ENCODE measurements at places on chromosomes 7 and 10.
A peak's percentile ranks its signal among the peaks of the same experiment; 100 is the strongest.

DNA sequence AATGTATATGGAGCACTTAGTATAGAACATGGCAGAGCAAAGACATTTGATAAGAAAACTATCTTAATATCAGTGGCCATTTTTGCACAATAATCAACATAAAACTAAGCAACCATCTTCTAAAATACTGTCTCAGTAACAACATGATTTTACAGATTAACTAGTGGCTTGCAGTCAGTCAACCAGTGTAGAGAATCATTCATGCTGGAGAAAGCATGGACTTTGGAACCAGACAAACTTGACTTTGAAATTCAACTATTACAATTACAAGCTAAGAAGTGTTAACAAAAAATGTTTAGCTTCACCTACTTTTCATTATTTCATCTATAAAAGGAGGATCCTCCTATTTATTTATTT is 27.7 kb downstream of the CUBN start:
- DNase-seq = no peak

DNA sequence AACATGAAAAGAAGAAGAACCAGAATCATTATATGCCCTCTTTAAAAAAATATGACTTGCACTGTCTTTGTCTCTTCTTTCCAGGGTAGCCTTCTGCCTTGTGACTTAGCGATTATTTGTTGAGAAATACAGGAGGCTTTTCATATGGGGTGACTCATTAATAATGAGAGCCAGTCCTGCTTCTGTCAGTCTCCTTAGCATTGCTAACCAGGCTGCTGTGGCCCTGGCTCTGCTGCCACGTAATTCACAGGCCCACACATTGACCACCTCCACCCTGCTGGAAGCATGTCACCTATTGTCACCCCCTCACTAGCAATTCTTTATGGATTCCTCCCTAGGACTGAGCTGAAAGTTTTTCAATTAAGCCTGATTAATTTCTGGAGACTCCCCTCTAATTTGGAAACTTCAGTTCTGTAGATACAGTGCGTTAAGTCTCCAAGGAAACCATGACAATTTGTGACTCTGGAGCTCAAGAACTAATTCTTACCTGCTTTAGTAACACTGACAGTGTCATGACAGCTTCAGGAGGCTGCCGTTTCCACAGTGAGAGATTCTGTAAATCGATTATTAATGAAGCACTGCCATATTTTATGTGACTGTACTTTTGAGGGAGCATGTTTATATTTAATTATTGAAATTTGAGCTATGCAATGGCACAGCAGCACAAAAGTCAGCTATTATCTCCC is 267.9 kb upstream of the SP8 start:
- DNase-seq = no peak

GRCh38 chr10:29722777-29723176 is 88.0 kb upstream of the SVIL start:
- DNase-seq = no peak

DNA sequence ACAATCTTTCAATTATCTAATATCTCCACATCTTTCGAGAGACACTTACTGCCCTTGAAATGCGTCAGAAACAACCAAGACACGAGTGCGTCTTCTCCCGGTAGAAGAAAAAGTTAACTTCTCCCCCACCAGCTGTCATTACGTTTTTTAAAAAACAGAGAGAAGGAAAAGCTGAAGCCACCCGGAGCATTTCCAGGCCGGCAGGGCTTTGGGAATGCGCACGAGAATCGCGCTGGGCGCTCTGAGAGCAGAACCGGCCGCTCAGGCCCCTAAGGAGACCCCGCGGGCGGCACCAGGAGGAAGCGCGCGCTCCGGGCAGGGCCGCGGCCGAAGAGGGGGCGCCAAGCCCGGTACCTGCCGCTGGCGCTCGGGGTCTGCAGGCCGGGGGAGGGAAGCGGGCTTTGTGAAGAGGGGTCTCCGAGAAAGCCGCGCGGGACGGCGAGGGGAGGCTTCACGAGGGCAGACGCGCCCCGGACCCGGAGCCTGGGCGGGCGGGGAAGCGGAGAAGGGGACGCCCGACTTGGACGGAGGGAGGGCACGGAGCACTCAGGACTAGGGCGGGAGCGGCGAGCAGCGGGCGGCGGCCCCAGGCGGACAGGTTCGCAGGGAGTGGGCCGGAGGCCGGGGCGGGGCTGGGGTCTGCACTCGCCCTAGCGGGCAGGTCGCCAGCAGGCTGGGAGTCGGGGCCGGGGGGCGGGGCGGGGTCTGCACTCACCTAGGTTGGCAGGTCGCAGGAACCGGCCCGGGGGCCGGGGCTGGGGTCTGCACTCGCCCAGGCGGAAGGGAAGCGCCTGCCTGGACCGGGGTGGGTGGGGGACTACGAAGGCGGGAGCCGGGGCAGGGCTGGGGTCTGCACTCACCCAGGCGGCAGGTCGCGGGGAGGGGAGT is 932 bp downstream of the ESYT2 start:
- peak; percentile 50 for DNase-seq

DNA sequence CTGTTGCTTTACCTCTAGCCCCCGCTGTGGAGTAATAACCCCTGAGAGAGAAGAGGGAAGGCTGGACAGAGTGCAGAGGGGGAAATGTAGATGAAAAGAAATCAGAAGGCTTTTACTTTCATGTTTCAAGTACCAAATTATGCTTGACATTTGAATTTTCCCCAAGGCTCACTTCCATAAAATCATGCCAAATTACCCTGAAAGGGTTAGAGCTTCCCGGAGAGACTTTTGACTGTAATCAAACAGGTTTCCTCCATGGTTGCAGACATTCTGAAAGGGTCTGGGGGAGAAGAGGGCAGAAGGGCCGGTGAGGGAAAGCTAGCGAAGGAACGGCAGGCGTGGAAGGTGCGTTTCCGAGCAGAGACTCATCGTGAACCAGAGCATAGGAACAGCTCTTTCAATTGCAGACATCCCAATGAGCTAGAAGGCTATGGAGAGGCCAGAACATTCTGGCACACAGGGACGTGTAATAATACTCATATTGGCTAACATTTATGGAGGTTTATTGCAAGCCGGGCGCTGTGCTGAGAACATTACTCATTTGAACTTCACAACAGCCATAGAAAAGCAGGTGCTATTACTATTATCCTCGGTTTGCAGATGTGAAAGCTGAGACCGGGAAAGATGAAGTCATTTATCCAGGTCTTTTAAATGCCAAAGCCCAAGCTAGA is 620.8 kb upstream of the AUTS2 start:
- DNase-seq = peak; percentile 80

- DNase-seq = no peak
Measured at GRCh38 chr10:24639124-24639523, 84.6 kb downstream of the ARHGAP21 start.

- no peak for DNase-seq
Measured at GRCh38 chr10:125014086-125014830, 72.3 kb downstream of the ZRANB1 start.

DNA sequence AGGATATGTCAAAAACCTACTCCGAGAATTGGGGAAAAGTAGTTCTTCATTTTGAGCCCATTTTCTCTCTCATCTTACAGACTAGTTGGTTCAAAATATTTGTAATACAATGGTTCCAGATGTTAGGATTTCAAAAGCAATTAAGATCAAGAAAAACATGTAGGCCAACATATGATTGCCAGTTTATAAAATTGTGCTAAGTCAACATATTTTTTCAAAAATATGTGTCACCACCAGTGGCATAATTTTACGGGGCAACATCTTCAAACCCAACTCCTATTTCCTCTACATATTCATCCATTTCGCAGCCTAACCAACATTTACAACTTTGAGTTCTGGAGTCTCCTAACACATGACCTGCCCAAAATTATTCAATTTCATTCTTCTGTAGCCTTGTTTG is 514.5 kb upstream of the TPK1 start:
- DNase-seq = no peak

- DNase-seq = no peak
Measured at GRCh38 chr10:558891-559766, 130.3 kb downstream of the DIP2C start.

DNA sequence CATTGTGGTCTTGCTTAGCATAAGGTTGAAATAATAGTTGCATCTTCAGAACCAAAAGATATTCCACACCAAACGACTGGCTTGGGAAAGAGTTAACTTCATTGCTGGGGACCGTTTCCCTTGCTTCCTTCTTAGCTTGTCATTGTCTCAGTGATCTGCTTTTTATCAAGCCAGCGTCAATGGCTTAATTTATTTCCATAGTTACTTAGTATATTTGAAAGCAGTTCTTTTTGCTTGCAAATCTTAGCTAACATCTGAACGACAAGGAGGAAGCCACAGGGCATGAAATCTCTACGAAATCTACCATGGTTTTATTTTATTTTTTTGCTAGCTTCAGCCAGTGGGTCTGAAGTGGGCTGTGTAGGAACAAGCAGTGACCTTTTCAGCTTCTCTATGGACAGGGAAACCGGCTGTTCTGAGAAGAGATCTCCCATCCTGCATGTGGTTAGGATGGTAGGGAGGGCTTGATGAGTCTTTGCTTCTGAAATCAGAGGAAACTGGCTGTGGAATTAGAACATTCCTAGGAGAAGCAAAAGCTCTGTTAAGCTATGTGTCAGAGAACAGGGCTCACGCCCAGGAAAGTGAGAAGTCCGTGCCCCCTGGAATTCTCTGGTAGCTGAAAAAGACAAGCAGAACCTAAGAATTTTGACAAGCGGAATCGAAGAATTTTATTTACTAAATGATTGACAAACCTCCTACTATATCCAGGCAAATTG is 8.0 kb downstream of the SLC18A2 start:
- no peak for DNase-seq

- DNase-seq = no peak
Measured at GRCh38 chr10:71241830-71242621, 29.7 kb downstream of the UNC5B start.

- DNase-seq = no peak
Measured at GRCh38 chr7:116957874-116958273, 4.6 kb downstream of the ST7 start.

DNA sequence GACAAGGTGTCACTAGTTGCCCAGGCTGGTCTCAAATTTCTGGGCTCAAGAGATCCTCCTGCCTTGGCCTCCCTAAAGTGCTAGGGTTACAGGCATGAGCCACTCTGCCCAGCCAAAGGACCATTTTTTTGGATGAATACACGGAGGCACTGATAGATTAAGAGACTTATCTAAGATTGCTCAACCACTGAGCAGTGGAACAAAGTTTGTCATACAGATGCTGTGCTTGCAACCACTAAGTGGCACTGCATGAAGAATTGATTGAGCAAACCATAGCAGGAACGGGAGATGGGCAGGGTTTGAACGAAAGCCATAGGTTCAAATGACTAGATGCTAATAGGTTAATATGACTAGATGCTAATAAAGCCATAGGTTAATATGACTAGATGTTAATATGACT is 61.1 kb downstream of the EBLN1 start:
- DNase-seq = no peak

GRCh38 chr10:71157435-71157834 is 54.9 kb upstream of the UNC5B start:
- DNase-seq = no peak

- no peak for DNase-seq
Measured at GRCh38 chr7:5414916-5415315, 8.7 kb downstream of the TNRC18 start.

DNA sequence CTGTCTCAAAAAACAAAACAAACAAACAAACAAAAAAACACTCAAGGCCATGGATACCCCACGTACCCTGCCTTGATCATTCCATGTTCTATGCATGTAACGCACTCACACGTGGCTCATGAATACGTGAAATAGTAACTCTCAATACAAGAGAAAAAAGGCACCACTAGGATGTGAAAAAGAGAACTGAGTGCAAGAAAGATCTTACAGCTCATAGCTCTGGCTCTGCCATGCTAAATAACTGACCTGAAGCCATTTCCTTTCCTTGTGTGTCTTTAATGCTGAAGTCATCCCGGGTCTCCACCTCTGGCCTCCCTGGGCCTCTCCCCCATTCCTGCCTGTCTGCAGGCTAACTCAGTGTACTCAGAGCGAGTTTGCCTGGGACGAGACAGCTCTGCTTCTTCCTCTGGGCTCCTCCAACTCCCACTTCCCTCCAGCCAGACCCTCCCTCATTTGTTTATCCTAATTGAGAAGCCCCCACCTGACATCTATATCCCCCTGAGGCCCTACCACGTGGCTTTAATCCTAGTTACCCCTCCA is 117.3 kb downstream of the PRPF18 start:
- no peak for DNase-seq

GRCh38 chr10:88461426-88461825 is 121.7 kb downstream of the RNLS start:
- no peak for DNase-seq

DNA sequence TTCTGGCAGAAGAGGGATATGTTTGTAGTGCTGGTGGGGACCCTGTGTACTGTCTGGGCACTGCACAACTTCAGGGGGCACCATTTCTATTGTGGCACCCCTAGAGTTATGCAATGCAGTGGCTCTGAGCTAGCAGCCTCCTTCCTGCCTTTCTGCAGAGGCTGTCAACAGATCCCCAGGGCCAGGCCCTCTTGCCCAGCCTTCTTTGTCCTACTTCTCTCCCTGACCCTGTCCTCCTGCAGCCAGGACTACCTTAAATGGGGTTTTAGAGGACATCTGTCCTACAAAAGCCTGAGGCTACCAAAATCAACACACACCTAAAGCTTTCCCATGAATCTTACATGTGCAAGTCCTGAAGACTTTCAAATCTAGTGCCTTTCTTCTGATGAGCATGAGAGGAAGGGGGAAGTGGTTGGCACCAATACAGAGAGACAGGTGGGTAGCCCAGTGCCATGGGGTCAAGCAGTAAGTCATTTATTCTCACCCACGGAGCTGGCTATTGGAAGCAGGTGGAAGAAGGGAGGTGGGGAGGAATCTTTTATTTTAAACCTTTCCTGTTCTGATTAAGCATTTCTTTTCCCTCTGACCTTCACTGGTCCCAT is 2.4 kb downstream of the SPOCK2 start:
- DNase-seq = no peak

- no peak for DNase-seq
Measured at GRCh38 chr10:72334825-72335393, 19.8 kb downstream of the DNAJB12 start.

DNA sequence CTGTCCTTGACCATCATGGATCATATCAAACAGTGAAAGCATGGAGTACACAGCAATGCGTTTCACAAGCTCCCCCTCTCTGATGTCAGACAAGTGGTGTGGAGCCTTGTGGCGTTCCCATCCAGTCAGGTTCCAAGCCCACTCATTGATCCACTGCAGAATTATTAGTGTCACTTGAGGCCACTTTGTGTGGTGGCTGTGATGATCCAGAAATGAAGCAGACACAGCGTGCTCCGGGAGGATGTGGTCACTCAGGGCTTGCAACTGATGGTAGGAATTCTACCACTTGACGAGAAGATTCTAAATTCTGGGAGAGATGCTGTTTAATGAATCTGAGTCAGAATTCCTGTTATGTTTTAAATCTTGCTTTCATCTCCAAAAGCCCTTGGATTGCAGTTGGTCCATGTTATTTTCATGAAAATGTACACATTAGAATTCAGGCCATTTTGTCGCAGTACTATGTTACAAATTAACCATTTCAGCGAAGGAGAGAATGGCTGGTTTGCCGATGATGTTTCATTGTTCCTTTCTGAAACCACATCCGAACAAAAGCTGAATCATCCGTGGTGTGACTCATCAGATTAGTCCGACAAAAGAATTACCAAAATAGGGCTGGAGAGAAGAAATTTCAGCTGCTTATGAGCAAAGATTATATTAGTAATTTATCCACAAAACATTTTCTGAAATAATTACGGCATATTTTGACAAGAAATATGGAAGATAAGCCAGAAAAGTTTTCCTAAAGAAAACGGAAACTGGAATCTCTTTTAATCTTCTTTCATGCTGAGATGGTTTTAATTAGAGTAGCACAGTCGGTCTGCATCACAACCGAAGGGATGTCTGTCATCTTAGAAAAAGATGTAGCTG is 48.1 kb downstream of the INSYN2A start:
- no peak for DNase-seq

GRCh38 chr7:131108212-131108940 is 219.3 kb upstream of the MKLN1 start:
- DNase-seq = no peak

Data from hindlimb muscle (tissue), 1 donor.